ENCODE measurements at places on chromosomes 3 and 15. TPM values are rescaled to one million over a fixed set of nuclear protein-coding genes. Genes with fewer than 3 reads are reported as not detected.

LRRIQ4 gene
- total RNA-seq = 0.82 TPM

SNX4 gene
- 106 TPM for total RNA-seq

GNAT1 gene
- not detected for total RNA-seq

PLCH1 gene
- total RNA-seq = 19.2 TPM

CEP152 gene
- 1.6 TPM for total RNA-seq

TASOR gene
- total RNA-seq = 187 TPM

LRRC15 gene
- total RNA-seq = not detected

HYPK gene
- total RNA-seq = 5.7 TPM
